Cerebellar nuclear complex (tissue), 1 donor: ENCODE measurements at places on chromosomes 7 and 10.

DNA sequence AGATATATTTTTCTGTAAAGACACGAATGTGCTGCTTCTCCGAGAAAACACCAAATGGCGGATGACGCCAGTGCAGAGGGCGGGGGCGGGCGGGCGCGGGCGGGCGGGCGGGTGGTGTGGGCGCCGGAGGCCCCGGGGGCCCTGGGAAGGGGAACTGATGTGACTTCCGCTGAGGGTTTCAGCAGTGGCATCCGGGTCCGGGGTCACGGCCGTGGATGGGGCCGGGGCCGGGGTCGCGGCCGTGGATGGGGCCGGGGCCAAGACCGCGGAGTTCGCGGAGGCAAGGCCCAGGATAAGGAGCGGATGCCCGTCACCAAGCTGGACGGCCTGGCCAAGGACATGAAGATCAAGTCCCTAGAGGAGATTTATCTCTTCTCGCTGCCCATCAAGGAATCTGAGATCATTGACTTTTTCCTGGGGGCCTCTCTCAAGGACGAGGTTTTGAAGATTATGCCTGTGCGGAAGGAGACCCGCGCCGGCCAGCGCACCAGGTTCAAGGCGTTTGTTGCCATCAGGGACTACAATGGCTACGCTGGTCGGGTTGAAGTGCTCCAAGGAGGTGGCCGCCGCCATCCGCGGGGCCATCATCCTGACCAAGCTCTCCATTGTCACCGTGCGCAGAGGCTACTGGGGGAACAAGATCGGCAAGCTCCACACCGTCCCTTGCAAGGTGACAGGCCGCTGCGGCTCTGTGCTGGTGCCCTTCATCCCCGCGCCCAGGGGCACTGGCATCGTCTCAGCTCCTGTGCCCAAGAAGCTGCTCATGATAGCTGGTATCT is 20.3 kb upstream of the IGF2BP3 start:
- DNase-seq = no peak

- no peak for DNase-seq
Measured at GRCh38 chr7:36298106-36298505, 91.6 kb upstream of the ANLN start.

GRCh38 chr7:151448261-151449252 is 8.6 kb upstream of the CRYGN start:
- DNase-seq = no peak

- DNase-seq = no peak
Measured at GRCh38 chr10:91909117-91909677, at the start of gene FGFBP3. Gene FGFBP3 (minus strand): TSS chr10:91909486. CDS start chr10:91908969, 517 bp downstream.

- DNase-seq = no peak
Measured at GRCh38 chr7:142478479-142479220, 220.8 kb upstream of the PRSS58 start.

- no peak for DNase-seq
Measured at GRCh38 chr10:14583252-14583651, 191.4 kb downstream of the FAM107B start.

DNA sequence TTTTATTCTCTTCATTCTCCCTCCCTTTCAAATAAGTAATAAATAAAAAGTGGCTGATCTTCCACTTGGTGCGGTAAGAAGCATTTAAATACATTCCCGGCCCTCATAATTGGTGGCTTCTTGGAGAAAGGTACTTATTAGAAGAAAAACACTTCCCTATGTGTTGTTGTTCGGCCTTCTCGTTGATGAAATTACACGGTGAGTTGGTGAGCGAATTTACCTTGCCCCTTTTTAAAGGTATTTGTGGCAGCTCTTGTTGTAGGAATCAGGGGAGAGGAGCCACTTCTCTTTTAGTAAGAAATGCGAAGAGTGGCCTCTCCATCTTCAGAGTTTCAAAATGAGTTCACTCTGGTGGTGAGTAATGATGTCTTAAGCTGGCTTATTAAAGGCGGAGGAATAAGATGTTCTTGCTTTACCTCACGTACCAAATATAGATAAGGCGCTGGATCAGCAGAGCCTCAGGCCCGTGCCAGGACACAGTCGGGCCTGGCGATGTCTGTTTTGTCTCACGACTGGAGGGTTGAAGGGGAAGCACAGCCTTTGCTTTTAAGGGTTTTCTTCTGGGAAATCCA is 135.9 kb downstream of the CUX1 start:
- DNase-seq = peak; percentile 41

DNA sequence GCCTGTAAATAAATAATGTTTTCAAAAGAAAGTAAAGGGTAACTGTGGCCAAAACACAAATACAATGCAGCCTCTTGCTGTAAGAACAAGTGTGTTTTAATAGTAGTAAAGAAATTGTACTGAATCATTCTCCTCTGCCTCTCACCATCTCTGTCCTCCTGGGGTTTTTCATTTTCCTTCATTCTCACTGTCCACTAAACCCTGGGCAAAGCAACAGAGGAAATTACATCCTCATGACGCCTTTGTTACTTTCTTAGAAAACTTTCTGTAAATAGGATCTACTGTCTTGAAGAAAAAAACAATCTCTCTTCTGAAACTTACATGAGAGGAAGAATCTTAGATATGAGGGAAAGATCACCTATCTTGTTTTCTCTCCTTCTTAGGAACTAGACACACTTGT is 54.6 kb downstream of the ASB4 start:
- DNase-seq = no peak

- no peak for DNase-seq
Measured at GRCh38 chr10:50554376-50554994, 69.3 kb downstream of the SGMS1 start.

- no peak for DNase-seq
Measured at GRCh38 chr7:92661651-92662050, 71.5 kb upstream of the FAM133B start.

GRCh38 chr10:52706332-52707070 is 66.1 kb downstream of the MBL2 start:
- no peak for DNase-seq

- no peak for DNase-seq
Measured at GRCh38 chr7:44212581-44213184, 11.9 kb downstream of the YKT6 start.

DNA sequence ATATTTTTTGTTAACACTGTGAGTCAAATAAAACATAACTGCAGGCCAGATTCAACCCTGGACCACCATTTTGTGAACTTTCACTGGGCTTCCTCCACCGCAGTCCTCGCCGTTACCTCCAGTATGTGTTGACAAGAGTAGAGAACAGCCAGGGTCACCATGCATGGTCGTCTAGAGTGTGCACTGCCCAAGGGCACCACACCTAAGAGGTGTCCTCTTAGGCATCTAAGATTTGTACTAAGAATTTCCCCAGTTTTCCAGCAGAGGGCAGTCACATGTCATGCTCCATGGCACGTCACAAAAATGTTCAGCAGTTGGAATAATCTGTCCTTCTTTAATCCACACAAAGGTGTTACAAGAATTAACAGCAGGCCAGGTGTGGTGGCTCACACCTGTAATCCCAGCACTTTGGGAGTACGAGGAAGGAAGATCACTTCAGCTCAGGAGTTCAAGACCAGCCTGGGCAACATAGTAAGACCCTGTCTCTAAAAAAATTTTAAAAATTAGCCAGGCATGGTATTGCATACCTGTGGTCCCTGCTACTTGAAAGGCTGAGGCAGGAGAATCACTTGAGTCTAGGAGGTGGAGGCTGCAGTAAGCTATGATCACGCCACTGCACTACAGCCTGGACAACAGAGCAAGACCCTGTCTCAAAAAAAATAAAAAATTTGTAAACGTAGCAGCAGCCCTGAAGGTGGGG is 71.2 kb upstream of the FOXK1 start:
- peak; percentile 6 for DNase-seq

- DNase-seq = no peak
Measured at GRCh38 chr10:26799342-26799741, 61.4 kb downstream of the ABI1 start.

DNA sequence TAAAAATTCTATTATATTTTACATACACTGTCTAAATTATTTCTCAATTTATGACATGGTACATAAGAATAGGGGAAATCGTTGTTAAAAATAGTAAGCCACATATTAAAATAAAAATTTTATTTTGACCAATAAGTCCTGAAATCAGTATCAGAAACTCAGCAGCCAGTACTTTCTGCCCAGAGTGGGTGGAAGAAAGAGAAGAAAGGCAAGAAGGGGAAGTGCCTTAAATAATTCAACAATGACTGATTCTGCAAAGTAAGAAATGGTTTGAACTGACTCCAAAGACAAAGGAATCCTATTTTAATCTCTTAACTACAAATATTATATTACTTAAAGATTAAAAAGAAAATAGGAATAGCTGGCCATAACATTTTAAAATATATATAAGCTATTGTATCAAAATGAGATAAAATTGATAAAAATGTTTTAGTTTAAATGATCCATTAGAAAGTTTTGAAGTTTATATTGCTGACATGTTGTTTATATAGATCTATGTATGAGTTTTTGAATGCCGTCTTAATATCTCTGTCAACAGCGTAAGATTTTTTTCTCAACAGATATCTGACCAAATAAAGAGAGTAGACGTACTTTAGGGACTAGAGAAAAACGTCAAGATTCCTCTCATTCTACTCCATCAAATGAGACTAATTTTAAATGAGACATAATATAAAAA is 30.2 kb upstream of the NRCAM start:
- no peak for DNase-seq

GRCh38 chr7:96508371-96508770 is 186.5 kb upstream of the SLC25A13 start:
- no peak for DNase-seq

- DNase-seq = no peak
Measured at GRCh38 chr7:76281006-76281705, 21.3 kb upstream of the HSPB1 start.

GRCh38 chr10:21315645-21316220 is 209.7 kb downstream of the SKIDA1 start:
- DNase-seq = no peak

DNA sequence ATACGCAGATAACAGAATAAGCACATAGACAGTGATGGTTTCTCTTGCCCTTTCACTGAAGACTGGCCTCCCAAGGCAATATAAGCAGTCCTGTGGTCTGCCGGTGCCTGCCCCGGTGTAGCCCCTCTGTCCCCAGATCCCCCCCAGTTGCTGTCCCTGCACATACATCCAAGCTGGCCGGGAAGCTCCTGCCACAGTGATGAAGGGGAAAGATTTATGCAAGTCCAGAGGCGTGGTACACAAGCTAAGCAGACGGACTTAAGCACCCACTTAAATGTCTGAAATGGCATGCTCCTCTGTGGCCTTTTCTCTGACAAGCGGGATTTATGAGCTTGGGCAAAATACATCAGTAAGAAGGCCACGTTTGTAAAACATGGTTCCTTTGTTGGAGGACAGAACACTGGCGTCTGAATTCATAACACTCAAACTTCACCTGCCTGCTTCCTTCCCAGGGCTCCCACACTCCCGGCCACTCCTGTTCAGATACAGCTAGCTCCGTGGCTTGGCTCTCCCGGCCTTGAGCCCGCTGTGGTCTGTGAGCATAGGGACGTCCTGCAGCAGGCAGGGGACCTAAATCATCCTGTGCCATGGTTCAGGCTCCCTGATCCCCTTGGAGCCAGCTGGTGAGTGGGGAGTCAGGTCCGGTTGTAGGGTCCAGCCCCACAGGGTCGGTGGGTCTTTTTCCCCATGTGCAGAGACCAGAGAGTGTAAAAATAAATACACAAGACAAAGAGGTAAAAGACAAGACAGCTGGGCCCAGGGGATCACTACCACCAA is 61.7 kb upstream of the PPP2R2D start:
- no peak for DNase-seq

- DNase-seq = no peak
Measured at GRCh38 chr10:103776878-103777591, 78.3 kb downstream of the SH3PXD2A start.

DNA sequence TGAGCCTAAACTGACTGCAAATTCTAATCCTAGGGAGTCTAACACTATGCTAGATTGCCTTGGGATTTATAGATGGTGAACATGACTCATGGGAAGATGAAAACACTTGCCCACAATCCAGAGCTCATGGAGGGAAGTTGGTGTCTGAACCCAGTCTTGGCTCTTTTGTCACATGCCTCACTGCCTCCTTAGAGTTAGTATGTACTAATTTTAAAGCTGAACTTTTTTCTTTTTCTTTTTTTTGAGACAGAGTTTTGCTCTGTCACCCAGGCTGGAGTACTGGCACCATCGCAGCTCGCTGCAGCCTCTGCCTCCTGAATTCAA is 14.4 kb downstream of the MRPL32 start:
- DNase-seq = no peak

- DNase-seq = no peak
Measured at GRCh38 chr7:2956526-2957368, 86.9 kb downstream of the CARD11 start.

DNA sequence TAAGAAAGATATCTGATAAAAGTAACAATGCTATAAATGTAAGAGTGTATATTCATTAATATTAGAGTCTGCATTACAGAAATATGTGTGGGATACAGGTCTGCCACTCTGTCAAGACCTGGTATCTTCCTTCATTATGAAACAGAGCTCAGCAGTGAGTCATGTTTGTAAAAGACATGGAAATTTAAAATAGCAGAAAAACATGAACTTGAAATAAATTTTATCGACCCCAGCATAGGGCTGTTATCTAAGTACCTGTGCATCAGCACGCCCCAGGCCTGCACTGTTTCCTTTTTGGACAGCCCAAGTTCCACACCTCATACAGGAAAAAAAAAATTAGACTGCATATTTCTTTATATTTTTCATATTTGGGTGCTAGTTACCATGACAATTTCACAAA is 58.0 kb upstream of the ZPBP start:
- DNase-seq = no peak

DNA sequence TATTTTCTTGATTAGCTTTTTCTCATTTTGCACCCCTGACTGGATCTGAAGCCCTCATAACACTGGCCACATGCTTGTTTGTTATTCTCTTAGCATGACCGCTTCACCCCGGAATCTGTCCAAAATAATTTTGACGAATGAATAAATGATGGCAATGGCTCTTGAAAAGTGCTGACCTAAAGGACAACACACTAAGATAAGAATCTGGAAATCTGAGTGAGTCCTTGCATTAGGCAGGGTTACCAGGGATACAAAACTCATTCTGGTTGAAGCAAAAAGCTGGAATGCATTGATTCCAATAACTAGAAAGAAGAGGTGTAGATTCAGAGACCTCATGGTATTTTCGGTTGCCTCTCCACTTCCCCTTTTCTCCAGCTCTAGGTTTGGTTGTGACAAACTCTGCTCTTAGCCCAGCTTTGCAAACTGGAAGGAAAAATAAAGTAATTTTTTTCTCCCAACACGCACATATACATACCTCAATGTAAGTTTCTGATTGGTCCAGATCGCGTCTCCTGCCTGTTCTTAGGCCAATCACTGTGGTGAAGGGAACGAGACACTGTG is 157.4 kb downstream of the SKIDA1 start:
- DNase-seq = no peak

DNA sequence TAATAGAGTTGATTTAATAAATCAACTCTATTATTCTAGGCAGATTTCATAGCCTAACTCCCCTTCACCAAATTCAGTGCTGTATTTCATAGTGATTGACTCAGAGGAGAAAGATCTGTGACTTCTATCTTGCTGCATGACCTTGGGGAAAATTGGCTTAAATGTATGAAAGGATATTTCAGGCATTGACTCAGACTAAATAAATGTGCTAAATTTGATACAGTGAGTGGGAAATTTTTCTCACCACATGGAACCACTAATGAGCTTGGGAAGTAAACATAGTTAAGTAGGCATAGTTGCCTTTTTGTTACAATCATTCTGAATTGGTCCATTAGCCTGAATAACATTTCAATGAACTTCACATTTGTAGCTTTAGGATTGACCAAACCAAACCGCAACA is 89.0 kb upstream of the PRPS1L1 start:
- DNase-seq = no peak

- DNase-seq = no peak
Measured at GRCh38 chr7:4645246-4645645, 36.8 kb upstream of the FOXK1 start.

GRCh38 chr10:90598513-90598912 is 259.3 kb downstream of the HTR7 start:
- no peak for DNase-seq
